Caco-2 (cell line): ENCODE measurements at places on chromosomes 6 and 20.

DNA sequence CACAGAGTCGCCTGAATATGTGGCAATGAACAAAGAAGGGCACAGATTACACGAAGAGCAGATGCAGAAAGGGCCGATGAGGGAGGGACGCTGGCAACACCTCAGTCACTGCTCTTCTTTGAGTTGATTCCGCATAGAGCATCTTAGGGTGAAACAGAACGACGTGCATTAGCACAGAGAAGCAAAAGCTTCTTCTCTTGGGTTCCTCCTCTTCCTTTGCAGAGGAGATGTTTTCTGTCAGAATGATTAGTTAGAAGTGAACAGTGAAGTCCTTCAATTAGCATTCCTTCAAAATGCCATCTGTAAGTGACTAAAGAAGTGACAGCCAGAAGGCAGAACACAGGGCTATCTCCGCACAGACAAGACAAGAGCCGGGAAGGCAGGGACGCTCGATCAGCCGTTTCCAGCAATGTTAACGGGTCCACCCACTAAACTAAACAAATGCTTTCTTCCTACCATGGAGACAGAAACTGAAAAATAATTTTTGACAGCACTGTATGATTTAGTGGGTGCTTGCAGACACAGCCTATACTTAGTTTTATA, 219.8 kb upstream of the AGPAT4 start:
- DNase-seq, result no peak

- no peak for DNase-seq
Observed at GRCh38 chr6:5516036-5516435, 254.7 kb downstream of the FARS2 start.

GRCh38 chr6:93735099-93735498, 315.7 kb upstream of the EPHA7 start:
- no peak for DNase-seq

- DNase-seq, result no peak
Observed at GRCh38 chr6:22106451-22106850, 190.4 kb downstream of the PRL start.

DNA sequence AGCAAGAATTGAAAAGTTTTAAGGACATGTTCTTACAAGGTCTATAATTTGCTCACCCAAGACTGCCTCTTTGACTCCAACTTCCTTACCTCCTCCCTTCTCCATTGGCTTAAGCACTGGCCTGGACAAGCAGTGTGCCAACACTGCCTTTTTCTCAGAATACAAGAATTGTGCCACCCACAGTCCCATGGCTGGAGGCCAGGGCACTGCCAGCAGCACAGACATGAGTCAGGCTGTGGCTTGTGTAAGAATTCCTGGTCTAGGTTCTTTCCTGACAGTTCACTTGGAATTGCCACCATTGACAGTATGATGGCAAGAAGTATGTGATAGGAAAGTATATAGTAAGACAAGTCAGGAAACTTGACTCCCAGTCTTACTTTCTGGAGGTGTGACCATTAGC, 202.7 kb upstream of the MARCKS start:
- DNase-seq, result no peak

DNA sequence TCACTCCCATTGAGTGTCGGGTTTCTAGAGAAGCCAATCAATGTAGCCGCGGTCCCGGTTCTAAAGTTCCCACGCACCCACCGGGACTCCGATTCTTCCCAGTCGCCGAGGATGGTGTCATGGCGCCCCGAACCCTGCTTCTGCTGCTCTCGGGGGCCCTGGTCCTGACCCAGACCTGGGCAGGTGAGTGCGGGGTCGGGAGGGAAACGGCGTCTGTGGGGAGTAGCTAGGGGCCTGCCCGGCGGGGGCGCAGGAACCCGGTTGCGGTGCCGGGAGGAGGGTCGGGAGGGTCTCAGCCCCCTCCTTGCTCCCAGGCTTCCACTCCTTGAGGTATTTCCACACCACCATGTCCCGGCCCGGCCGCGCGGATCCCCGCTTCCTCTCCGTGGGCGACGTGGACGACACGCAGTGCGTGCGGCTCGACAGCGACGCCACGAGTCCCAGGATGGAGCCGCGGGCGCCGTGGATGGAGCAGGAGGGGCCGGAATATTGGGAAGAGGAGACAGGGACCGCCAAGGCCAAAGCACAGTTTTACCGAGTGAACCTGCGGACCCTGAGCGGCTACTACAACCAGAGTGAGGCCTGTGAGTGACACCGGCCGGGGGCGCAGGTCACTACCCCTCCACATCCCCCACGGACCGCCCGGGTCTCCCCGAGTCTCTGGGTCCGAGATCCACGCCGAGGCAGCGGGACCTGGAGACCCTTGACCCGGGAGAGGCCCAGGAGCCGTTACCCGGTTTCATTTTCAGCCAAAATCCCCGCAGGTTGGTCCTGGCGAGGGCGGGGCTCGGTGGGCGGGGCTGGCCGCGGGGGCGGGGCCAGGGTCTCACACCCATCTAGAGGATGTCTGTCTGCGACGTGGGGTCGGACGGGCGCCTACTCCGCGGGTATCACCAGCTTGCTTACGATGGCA, 35.2 kb upstream of the HLA-G start:
- DNase-seq, result peak; percentile 27

DNA sequence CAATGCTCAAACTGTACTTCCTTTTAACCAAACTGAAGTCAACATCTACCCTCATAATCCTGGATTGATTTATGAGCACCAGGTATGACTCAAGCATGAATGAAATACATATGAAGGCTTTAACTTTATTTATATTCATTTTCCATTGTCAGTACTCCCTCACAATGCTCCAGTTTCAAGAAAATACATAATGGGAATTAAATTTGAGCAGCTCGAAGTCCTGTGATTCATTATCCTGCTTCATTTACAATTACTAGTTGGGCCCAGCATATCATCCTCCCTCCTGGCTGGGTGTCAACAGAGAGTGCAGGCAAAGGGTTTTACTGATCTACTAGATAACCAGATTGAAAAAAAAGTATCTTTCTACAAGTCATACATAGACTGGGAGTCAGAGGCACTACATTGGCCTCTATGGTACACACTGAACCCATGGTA, 10.1 kb downstream of the SAMHD1 start:
- no peak for DNase-seq

DNA sequence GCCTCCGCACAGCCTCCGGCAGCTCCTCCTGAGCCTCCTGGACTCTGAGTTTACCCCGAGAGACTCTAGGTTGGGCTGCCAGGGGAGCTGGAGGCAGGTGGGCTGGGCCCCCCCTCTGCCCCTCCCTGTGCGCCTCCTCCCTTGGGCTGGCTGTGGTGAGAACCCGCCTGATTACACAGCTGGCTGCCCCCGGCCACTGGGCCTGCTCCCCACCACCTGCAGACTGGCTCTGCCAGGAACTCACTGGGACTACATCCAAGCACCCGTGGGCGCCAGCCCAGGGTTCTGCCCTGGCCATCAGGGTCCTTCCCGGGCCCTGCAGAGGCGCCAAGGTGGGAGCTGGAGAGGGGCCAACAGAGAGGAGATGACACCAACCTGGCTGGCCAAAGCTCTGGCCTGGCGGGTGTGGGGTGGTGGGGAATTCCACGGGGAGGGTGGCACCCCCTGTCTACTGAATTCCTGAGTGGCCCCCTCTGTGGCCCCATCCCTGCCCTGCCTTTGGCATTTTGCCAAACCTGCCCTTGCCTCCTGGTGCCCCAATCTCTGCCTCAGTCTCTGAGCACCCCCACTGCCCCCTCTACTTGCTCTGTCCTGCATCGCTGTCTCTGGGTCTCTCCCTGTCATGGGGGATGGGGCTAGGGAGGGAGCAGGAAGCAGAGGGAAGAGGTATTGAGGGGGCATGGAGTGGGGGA, 21.9 kb upstream of the CDH22 start:
- DNase-seq, result no peak

GRCh38 chr20:15511551-15511950, 1061.7 kb downstream of the KIF16B start:
- DNase-seq, result no peak

DNA sequence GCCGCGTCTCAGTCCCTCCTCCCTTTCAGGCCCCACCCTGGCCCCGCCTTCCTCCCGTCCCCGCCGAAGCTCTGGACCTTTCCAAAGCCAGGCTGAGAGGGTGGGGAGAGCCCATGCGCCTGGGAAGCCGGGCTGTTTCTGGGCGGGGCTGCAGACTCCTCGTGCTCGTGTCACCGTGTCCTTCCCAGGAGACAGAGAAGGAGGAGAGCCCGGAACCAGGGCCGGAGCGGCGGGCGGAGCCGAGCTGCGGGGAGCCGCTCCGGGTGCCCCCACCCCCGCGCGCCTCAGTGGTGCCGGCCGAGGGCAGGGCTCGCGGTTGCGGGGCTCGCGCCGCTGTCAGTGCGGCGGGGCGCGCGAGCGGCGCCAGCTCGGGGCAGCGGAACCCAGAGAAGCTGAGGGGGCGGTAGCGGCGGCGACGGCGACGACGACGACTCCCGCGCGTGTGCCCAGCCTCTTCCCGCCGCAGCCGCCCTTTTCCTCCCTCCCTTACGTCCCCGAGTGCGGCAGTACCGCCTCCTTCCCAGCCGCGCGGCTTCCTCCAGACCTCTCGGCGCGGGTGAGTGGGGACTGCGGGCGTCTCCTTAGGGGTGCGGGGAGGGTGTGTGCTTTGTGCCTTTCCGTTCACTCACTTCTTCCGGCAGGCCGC, at the start of gene RALY:
RALY (plus strand) TSS at position 336 of the 646 bp plus-strand sequence. CDS start 78,164 bp downstream, outside the sequence.
- no peak for DNase-seq

GRCh38 chr20:1535420-1536175, 21.9 kb downstream of the SIRPD start:
- no peak for DNase-seq

GRCh38 chr6:152948150-152948768, 34.6 kb downstream of the FBXO5 start:
- no peak for DNase-seq

DNA sequence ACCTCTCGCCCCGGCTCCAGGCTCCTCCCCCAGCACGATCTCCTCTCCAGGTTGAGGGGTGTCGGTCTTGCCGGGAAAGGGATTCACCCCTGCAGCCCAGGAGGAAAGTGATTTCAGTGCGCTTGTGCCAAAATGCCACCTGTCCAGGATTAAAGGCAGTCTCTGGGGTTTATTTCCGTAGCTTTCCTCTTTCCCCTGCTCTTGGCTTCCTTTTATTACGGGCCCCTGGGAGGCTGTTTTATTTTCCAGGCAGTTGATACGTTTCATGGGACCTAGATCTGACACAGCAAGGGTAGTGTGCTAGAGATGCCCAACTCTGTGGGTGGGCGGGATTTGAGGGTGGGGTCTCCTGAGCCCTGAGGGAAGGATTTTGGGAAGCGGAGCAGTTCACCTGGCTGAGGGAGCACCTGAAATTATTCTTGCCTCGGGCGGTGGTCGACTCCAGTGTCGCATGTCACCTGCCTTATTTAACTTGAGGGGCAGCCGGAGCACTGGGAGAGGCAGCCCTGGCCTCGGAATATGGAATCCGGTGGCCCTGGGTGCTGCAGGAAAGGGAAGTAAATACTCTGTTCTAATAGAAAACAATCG, 9.5 kb upstream of the NKX2-2 start:
- no peak for DNase-seq

DNA sequence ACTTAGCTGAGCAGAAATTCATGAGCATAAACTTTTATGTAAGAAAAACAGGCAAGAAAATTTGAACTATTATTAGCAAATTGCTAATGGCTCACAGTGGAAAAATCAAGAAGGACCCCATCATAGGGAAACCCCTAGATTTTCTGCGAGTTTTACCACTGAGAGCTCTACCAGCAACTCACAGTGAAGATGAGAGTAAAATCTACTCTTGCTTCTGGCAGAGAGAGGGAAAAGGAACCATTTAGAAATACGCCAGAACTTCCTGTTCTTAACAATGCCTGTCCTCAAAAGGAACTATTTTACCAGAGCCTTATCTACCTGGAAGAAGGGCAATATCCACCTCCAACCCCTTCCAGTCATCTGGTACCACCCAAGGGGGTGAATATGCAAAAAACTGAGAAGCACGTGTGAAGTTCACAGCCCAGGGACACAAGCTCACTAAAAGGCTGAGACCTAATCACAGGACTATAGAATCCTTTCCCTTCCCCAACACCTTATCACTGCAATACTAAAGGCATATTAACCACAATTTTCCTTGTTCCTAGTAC, 34.4 kb upstream of the ASF1A start:
- DNase-seq, result no peak

DNA sequence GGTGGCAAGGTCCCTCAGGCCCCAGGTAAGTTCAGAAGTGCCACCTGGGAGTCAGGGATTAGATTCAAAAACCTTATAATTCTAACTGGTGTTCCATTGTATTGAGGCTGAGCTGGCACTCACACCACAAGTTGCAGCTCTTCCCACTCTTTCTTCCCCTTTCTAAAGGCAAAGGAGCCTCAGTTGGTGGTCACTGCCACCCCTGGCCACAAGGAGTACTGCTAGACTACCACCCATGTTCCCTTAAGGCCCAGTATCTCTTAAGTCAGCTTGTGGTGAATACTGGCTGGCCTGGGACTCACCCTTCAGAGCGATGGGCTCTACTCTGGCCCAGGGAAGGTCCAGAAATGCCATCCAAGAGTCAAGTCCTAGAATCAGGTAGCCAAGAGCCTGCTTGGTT, 421.1 kb upstream of the KHDRBS2 start:
- DNase-seq, result peak; percentile 16

GRCh38 chr6:115717472-115717871, 343.2 kb downstream of the FRK start:
- no peak for DNase-seq

GRCh38 chr6:39377539-39377950, 55.0 kb upstream of the KCNK16 start:
- peak; percentile 59 for DNase-seq

DNA sequence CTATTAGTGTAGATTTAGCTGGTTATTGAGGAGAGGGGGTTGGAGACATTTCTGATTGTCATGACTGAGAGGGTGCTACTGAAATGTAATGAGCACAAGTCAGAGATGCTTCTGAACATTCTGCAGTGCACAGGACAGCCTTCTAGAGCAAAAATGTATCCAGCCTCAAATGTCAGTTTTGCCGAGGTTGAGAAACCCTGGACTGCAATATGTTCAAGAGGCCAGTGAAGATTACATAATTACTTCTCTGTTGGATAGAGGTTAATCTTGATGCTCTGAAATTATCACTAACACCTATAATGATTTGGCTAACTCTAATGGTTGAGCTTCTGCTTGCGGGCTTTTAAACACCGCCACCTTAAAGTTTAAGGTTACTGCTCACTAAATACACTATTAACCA, 3.4 kb upstream of the DUSP22 start:
- DNase-seq, result no peak

DNA sequence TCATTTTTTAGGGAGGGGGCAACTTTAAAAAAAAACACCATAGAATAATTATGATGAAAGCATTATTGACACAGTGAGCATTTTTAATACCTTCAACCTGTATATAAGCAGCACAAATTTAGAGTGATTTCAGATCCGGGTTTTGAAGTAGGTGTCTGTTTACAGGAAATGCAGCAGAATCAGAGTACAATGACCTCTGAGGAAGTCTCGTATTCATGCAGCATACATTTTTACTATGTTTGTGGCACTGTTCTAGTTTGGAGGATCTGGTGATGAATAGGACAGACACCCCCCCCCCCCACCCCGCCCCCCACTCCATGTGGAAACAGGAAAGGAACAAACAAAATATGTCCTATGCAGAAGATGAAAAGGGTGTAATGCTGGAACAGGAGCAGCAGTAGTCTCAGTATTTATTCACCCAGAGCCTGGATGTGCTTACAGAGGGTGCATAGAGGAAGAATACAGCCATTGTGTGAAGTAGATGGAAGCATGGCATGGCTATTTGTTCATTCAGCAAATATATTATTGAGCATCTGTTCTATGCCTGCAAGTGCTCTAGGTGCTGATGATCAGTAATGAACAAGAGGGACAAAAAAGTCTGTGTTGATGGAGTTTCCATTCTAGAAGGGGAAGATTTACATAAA, 19.7 kb downstream of the VAPB start:
- no peak for DNase-seq

GRCh38 chr6:125124049-125124669, 29.4 kb upstream of the TPD52L1 start:
- no peak for DNase-seq
